ENCODE measurements at places on chromosomes 12 and 14.
A peak's percentile ranks its signal among the peaks of the same experiment; 100 is the strongest.

DNA sequence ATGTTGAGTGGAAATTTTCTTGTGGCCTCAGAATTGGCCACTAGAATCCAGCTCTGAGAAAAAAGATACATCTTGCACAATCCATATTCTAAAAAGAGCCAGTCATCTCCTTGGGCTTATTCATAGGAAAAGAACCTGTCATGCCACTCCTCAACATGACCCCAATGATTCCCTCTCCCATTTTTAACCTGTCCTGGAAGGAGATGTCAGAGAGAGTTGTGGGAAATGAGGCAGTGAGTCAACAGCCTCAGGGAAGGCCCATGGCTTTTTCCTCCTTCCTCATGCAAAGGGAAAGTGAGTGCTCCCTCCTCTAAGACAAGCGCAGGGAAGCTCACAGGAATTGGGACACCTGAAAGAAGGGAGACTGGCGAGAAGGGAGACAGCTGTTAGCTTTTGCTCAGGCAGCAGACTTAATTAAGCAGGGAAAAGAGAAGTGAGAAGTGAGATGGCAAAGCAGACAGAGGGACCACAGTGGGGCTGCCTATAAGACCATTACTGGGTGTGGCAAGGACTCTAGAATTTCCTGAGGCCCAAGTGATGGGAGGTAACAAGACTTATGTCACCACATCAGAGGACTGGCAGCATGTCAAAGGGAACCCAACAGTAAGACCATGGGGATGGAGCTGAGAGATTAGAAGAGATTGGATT, 10.2 kb upstream of the DHRS7 start:
- DNase-seq = no peak

DNA sequence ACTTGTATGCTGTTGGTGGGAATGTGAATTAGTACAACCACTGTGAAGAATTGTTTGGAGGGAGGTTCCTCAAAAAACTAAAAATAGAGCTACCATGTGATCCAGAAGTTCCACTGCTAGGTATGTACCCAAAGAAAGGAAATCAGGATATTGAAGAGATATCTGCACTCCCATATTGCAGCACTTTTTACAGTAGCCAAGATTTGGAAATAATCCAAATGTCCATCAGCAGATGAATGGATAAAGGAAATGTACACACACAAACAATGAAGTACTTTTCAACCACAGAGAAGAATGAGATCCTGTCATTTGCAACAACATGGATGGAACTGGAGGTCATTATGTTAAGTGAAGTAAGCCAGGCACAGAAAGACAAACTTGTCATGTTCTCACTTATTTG, 25.9 kb downstream of the TIGAR start:
- DNase-seq = no peak

DNA sequence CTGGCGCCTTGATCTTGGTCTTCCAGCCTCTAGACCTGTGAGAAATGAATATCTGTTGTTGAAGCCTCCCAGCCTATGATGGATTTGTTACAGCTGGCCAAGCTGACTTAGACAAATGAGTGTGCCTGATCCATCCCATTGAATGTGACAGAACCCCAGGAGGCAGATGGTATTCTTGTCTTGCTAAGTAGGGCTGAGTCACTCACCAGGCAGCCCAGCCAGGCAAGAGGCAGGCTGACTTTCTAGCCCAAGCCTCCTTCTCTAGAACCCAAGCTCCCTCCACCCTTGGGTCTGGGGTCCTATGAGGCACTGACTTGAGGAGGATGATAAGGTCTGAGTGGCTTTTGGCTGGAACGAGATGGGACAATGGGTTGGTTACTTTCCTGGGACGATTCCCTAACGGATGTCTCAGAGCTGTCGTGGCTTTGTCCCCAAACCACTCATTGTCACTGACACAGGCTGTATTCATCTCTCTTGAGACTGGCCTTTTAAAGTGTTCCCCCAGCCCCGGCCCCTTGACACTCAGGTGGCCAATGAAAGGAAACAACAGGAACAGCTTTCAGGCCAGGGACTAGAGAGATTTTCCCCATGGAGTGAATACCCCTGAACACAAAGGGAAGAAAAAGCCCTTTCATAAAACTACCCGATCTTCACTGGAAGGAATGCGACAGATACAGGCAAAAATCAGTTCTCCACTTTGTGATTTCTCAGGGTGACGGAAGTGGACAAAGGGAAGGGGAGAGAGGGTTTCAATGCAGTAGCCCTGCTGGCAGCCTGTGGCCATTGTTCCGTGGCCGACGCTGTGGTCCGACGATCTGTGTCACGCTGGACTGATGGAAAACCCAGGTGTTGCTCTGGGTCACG, 264.2 kb downstream of the AACS start:
- no peak for DNase-seq

GRCh38 chr12:6199531-6200255, 507 bp upstream of the CD9 start:
- peak; percentile 90 for DNase-seq

DNA sequence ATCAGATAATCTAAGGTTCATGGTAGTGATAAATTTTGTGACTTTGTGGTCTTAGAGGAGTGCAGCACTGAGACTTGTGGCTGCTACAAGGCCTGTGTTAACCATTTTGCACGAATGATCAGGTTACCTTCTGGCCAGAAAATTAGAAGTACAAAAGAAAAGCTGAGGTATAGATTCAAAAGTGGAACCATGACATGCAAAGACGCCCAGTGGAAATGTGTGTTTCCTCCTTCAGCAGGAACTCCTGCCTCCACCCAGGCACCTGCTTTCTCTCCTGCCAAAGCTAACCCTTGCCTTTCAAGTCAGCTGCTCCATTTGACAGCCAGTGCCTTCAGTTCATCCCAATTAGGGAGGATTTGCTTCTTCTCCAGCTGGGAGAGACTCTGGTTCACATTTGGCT, 10.1 kb downstream of the PDE6H start:
- DNase-seq = no peak

DNA sequence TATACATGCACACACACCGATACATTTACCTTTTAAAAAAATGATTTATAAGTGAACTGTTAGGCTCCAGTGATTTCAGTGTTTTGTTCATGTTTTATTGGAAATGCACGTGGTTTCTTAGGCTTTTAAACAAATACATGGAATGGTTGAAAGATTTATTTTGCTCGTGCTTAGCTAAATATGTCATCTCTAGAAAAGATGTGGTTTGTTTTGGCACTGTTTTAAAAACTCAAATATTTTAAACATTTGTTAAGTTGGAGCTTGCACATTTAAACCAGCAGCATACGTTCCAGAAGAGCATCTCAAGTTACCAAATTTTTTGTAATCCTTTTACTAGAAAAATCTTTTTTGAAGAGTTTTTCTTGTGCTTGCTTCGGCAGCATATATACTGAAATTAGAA, 44.5 kb downstream of the FOXA1 start:
- no peak for DNase-seq

- DNase-seq = no peak
Measured at GRCh38 chr12:109532721-109533486, 40.4 kb downstream of the MMAB start.

GRCh38 chr12:46534327-46534840, 161.8 kb upstream of the SLC38A2 start:
- DNase-seq = no peak

DNA sequence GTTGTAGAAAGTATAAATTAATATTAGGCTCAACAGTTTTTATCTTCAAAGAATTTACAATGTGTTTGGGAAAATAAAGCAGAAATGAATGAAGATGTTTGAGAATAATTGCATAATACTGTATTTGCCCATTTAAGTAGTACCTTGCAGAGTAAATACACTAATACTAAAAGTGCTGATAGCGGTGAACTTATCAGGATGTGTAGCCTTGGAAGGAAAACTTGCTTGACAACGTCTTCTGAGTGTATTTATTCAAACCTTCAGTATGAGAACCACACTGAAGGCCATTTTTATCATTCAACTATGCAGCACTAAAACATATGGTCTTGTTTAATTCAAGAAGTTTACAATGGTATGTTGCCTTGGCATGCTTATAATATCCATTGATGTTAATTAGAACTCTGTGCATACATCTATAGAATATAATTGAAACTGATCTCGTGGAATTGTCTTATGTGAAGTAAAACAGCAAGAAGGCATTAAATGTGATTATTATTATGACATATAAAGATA, 41.3 kb downstream of the MSRB3 start:
- no peak for DNase-seq

DNA sequence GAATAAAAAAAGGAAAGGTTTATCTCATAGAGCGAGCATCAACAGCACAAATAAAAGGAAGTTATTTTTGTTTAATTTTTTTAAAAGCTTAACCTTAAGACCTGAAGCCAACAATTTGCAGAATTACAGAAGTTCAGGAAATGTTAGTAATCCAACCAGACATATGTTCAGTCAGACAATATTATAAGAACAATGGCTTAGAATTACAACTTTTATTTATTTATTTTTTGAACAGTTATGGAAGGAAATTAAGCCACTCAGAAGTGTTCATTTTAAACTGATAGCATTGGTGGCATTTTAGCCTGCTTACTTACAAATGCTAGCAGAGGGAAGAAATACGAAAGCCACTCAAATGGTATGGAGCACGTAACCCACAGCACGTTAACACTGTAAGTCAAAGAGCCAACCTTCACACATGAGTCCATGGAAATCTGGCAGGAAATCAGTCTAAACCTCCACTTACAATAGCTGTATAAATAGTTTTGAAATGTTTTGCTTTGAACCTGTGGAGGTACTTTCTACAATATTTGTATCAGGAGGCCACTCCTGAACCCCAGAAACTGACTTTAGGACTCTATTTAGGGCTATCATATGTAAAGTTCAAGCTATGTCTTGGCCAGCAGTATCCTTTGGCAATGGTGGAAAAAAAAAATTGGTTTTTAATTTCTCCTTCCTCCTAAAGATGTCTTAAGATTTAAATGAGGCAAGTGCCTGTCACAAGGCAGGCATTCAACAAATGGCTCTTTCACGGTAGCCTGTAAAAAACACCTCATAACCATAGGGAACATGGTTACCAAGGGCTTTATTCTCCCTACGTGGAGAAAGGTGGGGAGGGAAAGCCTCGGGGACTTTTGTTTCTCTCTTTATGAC, 102.3 kb downstream of the ITPR2 start:
- DNase-seq = no peak

DNA sequence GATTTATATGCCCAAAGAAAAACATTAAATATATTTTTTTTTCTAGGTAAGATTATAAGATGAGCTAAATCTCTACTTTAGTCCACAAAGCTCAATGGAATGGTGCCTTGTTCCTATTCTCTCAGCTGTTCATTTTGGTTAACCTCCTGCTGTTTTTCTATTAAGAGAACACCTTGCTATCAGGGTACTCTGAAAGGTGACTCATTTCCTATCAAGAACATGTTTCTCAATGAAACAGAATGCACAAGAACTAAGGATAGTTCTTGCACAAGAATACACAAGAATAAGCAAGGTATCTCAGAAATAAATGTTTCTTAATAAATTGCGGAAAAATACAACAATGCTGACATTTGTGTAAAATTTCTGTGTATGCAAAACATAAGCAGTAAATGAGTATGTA, 14.1 kb downstream of the ABCD2 start:
- DNase-seq = no peak

GRCh38 chr14:22471545-22472121, 117.4 kb downstream of the DAD1 start:
- DNase-seq = peak; percentile 81

- peak; percentile 74 for DNase-seq
Measured at GRCh38 chr14:93725993-93726392, 62.3 kb downstream of the PRIMA1 start.

- DNase-seq = no peak
Measured at GRCh38 chr14:102256716-102257115, 48.2 kb downstream of the MOK start.

DNA sequence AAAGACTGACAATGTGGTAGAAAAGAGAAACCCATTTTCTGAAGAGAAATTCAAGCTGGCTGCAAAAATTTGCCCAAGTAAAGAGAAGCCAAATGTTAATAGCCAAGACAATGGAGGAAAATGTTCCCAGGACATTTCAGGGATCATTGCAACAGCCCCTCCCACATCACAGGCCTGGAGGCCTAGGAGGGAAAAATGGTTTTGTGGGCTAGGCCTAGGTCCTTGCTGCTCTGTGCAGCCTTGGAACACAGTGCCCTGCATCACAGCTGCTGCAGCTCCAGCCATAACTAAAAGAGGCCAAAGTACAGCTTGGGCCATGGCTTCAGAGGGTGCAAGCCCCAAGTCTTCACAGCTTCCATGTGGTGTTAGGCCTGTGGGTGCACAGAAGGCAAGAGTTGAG, 332.4 kb upstream of the LRIG3 start:
- DNase-seq = no peak

- no peak for DNase-seq
Measured at GRCh38 chr14:91098591-91098990, 15.3 kb upstream of the DGLUCY start.

DNA sequence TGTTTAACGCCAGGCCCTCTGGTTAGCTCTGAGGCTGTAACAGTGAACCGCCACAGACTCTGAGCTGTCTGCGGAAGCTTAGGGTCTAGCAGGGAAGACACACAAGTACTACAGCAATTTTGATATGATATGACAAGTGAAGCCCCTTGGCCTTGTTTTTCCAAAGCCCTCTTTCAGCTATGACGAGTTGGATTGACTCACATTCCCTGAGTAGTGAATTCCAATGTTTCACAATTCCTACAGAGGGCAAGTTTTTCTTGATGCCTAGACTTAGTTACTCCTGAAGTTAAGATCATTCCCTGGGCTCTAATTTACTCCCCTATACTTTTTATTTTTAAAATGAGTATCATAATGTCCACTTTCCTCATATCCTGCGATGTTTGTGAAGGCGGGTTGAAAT, 53.3 kb upstream of the CISTR start:
- no peak for DNase-seq

DNA sequence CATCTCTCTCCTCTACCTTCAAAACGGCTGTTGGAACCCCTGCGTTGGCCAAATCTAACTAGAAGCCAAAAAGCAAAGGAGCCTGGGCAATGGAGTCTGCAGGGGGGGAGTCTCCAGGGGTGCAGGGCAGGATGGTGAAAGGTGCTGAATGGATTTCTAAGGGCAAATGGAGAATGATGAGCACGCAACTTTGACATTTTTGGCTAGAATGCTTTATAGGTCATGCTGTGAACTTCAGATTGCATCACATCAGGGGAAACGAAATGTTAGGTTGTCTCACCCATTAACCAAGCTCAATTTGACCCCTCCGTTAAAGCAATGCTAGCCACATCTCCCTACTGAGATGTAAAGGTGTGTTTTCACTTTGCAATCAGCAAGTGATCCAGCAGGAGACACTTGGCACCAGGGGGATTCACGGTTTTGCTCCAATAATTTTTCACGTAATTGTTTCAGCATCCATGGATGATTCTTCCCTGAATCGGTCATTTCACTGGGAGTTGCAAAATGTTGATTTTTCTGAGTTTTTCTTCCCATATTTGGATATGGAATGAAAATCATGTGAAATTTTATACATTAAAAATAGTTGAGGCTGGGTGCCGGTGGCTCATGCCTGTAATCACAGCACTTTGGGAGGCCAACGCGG, 78.0 kb upstream of the MDM1 start:
- DNase-seq = no peak

- DNase-seq = no peak
Measured at GRCh38 chr14:94823556-94824341, 53.8 kb upstream of the GSC start.

DNA sequence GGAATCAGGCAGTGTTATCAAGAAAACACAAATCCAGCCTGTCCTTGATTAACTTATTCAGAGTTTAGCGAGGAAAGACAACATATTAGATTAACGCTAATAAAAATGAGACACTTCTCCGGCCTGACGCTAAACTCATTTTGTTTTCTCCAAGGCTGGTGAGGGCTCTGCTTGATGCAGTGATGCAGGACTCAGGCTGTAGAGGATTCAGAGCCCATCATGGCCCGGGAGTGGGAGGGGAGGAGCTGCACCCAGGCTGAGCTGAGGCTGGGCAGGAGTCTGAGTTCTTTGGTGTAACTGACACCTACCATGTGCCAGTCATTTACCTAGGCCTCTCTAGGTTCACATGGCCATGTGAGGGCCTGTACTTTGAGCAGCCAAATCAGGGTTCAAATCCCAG, 70.0 kb downstream of the WSCD2 start:
- no peak for DNase-seq
